Adipocyte (in vitro differentiated cells): ENCODE measurements at places on chromosomes 12 and 14.

GRCh38 chr12:10243818-10244520, 31.3 kb downstream of the GABARAPL1 start:
- no peak for DNase-seq

DNA sequence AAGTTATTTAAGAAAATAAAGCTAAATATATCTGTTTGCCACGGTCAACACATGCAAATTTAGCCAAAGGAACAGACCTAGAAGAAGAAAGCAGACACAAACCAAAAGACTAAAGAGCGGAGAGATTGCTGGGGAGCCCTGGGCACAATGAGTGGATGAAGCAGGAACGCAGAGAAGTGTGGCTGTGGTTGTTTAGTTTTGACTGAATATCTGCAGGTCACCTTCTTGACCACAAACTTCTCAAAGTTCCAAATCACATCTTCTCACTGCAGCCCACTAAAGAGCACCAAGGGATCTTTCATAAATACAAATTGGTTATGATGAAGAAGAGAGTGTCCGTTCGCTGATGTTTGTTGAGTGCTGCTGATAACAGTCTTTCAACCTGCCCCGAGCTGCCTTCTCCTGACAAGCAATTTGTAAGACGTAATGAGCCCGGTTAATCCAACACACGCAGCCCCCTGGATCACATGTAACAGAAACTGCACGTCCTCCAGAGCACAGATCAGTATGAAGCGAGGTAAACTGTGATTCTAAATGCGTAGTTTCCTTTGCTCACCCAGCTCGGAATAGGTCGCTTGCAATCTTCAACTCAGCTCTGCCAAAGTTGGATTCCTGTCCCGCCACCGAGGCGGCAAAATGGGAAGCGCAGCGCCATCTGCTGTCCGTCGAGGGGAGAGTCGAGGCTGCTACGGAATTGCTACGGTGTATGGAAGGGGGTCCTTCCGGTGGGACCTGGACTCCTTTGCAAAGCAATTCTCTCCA, 120.8 kb downstream of the GXYLT1 start:
- DNase-seq: peak; percentile 91

DNA sequence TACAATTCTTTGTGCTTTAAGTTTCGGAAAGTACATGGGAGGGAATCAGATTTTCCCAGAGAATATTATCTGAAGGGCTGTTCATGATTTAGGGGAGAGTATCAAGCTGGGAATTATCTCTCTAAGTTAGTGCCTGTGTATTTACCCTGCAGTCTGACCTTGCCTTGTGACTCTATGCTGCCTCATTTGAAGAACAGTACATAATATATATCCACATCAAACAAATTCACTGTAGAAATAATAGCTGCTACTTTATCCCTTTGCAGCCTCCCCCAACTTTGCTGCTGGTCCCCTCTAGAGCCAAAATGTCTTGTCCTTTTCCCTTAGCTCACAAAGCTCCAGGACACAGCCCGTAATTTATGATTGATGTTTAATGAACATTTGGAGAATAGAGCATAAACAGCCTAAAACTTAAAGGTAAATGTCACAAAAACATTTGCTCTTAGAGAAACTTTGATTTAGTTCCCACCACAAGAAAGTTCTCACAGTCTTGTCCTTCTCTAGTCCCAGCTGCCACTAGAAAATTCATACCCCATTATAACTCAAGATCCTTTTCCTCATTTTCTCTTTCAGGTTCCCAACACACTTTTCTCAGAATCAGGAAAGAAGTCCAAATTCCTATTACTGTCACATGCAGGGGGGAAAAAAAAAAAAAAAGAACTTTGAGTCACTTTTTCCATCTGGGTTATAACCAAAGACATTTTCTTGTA, 1009.6 kb downstream of the FLRT2 start:
- DNase-seq: no peak

DNA sequence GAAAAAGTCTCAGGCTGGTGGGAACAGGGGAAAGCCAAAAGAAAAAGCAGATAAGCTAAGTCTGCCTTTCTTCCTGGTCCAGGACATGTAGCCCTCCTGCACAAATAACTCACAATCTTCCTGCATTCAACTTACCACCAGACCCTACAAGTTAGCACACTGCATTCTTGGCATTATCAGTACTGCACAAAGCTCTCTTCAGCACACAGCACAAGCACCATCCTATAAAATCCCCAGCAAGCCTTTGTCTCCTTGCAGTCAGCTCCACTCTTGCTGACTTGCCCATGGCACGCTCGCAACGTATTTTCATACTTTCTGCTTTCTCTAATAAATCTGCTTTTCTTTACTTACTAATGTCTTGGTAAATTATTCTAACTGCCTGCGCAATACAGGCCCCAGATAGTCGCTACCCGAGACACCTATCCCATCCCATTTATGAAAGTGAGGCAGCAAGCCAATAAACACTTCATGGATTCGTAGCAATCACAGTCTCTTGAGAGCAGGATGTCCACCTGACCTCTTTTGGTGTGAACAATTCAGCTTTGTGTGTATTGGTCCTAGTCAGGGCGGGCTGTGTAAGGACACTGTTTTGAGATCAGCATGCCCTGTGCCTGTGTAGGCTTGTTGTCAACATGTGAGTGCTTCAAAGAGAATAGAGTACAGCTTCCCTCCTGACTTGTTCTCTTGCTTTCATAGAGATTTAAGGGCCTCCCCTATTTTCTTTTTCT, 49.0 kb downstream of the TMEM117 start:
- DNase-seq: no peak

DNA sequence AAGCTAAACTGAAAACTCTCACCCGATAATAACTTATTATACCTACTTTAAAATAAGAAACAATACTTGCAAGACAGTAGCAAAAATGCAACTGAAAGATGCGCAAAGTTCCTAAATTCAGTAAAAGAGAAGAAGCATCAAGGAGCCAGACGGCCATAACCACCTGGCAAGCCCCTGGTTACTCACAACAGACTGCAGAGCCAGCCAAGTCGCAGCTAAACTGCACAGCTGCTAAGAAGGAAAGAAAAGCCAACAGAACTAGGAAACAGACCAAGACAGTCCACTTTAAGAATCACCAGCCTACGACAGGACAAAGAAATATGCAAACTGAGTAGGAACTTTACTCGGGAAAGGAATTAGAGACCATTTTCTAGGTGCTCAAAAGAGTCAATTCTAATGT, 127.9 kb downstream of the TMTC1 start:
- no peak for DNase-seq

DNA sequence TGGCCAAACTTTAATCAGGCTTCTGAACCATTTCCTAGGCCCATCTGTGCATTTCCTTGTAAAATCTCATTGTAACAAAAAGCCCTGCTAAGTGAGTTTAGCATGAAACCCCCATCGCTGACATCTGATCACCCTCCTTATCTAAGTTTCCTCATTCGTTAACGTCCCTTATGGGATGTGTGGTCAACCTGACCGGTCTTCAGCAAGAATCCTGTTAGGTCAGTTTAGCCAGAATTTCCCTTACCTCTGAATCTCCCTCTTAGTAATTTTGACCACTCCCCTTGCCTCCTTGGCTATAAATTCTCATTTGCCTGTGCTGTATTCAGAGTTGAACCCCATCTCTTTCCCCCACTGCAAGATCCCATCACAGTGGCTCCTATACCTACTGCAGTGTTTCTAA, 239.3 kb downstream of the RMST start:
- no peak for DNase-seq

DNA sequence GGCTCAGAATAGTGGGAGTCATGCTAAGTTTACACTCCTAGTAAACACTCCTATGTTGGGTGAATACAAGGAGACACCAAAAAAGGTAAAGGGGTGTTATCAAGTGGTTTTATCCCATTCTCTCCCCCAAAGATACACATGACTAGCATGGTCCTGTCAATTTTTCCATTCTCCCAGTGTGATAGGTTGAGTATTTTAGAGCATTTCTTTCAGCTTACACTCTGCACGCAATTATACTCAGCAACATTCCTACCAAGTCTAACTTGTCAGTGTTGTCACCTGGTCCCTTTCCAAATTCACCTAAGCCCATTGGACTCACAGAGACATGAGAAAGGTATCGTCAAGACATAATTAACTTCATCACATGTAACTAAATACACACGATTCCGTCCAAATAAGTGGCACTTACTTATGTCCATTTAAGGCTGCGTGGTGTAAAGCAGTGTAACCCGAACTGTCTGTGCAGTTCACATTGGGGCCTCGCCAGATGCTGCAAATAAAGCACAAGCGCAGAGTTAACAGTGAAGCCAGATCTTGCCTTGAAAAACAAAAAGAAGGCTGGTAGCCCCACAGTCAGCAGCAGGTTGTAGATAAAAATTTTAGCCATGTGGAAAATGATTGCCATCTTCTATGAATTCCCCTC, 159.7 kb downstream of the ANKS1B start:
- DNase-seq: peak; percentile 34

- no peak for DNase-seq
Observed at GRCh38 chr12:95096378-95096777, 23.0 kb upstream of the NR2C1 start.

- DNase-seq: no peak
Observed at GRCh38 chr12:47785036-47785886, 12.2 kb downstream of the SLC48A1 start.

DNA sequence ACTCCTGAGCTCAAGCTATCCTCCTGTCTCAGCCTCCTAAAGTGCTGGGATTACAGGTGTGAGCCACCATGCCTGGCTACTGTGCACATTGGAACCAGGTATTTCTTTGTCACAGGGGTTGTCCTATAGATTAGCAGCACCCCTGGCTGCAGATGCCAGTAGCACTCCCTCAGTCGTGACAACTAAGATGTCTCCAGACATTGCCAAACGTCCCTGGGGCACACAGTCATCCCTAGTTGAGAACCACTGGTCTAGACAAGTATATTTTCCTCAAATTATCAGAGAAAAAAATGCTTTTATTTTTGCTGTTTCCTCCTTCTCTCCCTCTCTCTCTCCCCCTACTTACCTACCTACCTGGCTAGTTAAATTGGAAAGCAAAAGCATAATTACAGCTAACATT, 17.9 kb upstream of the P2RX7 start:
- DNase-seq: no peak

GRCh38 chr14:105229099-105229655, 19.2 kb upstream of the BTBD6 start:
- no peak for DNase-seq

GRCh38 chr12:113273053-113273725, 51.9 kb downstream of the TPCN1 start:
- peak; percentile 4 for DNase-seq

DNA sequence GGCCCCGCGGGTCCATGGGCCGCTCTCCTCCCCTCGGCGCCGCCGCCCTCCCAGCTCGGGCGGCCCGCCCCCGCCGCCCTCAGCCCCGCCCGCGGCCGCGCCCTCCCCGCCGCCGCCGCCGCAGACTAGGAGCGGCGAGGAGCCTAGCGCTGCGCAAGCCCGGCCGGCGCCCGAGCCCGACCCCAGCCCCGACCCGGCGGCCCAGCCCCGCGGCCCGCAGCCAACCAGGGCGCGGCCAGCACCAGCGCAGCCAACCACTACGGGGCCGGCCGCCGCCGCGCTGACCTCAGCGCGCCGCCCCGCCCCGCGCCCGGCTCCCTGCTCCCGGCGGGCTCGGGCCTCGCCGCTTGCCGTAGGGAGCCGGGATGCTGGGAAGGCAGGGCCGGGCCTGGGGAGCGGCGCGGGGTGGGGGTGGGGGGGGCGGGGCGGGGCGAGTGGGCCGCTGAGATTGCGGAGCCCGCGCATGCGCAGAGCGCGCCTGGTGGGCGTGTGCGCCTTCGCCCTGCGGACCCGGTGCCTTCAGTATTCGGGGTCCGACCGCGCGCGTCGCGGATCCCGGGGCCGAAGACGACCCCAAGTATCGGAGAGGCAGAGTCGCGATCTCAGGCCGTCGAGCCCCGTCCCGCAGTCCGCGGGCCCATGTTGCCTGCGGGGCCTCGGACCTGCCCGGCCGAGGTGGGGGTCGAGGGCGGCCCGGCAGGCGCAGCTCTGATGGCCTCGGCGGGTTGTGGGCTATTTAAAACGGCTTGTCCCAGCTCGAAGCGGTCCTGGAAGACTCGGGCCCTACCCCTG, at the start of gene CDC42BPB:
TSS of gene CDC42BPB (minus strand) at position 178 of the 792 bp plus-strand sequence. CDS start 376 bp downstream, outside the sequence.
- peak; percentile 97 for DNase-seq

DNA sequence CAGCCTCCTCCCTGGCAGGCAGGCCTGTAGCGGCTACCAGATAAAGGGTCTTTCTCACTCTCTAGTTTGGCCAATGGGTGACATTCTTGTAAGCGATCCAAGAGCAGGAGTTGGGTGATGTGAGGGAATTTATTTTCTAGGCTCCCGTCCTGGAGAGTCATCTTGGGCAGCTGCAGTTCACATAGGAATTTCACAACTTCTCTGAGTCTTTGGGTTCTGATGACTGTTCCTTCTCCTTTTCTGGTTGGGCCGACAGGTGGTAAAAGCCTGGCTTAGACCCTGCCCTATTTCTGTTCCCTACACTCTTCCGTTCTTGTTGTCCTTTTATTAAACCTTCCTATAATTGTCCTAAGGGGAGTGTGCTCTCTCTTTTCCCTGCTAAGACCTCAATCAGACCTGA, 42.6 kb upstream of the POC1B start:
- DNase-seq: no peak

- DNase-seq: no peak
Observed at GRCh38 chr14:94517641-94518257, 8.5 kb upstream of the SERPINA12 start.

GRCh38 chr14:61281948-61282275, 774 bp upstream of the TMEM30B start:
- DNase-seq: no peak
